ELR (cell line): ENCODE measurements at places on chromosomes 3 and 15.

GRCh38 chr15:96356494-96357455, 26.3 kb downstream of the NR2F2 start:
- peak; percentile 89 for DNase-seq

DNA sequence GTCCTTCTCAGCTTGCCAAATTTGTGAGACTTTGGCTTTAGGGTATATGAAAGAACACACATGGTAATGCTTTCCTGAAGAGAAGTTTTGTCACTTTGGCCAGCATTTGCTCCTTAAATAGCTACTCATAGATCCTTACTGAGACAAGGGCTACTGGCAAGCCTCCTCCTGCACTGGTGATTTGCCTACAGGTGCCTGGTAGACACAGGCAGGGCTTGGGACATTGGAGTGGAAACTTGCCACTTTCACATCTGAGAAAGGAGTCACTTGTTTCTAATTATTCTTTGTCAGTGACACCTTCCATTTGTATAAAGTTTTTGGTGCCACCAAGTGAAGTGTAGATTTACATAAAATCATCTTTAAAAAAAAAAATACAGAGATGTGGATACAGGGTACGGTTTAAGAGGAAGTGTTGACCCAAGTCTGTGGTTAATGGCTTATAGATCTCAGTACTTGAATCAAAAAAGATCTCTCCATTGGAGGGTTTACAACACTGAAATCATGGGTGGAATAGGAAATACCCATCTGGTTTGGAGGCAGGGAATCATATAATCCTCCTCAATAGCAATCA, 132.8 kb upstream of the GADL1 start:
- no peak for DNase-seq

GRCh38 chr15:58387130-58387529, 44.7 kb upstream of the LIPC start:
- DNase-seq = peak; percentile 49

GRCh38 chr3:72011485-72011884, 226.5 kb upstream of the PROK2 start:
- peak; percentile 22 for DNase-seq

GRCh38 chr15:59642351-59642750, 15.0 kb downstream of the GTF2A2 start:
- DNase-seq = peak; percentile 13

GRCh38 chr15:39787479-39787878, 4.8 kb upstream of the FSIP1 start:
- DNase-seq = no peak

DNA sequence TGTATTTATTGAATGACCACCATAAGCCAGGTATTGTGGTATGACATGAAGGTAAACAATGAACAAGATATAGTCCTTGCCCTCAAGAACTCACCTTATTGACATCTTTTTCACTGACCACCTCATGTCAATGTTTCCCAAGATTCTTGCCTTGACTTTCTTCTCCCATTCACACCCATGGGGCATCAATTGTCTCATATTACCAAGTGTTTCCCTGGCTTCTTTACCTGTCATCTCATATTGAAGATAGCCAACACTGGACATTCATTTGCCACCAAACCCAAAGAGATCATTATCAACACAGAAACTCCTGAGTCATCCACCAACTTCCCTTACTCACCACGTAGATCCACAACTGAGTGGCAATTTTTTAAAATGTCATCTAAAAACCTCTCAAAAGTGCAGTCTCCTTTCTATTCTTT, 2.2 kb downstream of the EFHB start:
- peak; percentile 57 for DNase-seq

GRCh38 chr3:127791221-127791913, 30.9 kb downstream of the MGLL start:
- peak; percentile 82 for DNase-seq

DNA sequence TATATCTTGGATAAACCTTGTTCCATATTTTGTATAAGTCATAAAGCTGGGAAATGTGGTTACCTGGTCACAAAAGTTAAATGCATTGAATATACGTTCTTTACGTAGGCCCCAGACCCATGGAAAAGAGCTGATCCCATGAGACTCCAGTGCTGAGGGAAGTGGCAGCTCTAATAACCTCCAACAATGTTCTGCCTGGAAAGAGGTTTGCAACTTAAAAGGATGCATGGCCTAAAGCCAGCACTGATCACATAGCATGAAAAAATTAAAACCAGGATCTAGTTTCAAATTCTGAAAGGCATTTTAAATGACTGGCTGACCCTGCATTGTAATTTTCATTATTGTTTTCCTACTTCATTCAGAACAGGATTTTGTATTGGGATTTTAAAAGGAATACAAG, 27.9 kb upstream of the STRIT1 start:
- DNase-seq = no peak

GRCh38 chr3:18649666-18650363, 224.7 kb upstream of the SATB1 start:
- DNase-seq = no peak

- no peak for DNase-seq
Measured at GRCh38 chr3:127234778-127235177, 41.8 kb downstream of the PRR23E start.

DNA sequence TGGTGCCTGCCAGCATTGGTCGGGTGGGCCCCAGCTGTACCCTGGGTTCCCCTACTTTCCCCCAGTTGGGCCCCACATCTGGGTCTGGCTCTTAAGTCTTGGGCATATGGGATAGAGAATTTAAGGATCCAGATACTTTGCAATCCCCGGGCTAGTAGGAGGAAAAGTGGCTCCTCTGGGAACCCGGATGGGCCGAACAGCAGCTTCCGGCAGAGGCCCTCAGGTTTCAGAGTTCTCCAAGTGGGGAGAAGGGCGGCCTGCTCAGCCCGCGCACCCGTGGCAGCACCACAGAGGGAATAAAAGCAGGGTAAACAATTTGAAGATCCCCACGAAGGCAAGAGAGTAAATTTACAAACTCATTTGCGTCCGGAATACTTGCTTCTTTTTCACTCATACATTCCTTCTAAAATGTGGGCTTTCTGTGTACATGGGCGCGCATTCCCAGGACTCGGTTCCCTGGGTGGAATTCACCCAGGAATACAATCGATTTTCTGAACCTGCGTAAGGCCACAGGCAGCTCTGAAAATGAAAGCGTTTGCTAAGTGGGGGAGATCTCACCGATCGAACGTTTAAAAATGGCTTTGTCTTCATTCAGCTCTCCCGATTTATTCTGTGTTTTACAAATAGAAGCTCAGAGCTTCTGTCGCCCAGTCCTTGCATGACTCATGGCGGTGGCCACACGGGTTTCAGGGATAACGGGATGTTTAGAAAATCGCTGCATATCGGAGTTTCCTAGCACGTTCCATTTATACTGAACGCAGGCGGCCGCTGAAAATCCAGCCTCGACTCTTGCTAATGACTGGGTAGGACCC, 74.0 kb upstream of the POLG start:
- no peak for DNase-seq

- DNase-seq = no peak
Measured at GRCh38 chr3:110793611-110794010, 278.0 kb upstream of the NECTIN3 start.

DNA sequence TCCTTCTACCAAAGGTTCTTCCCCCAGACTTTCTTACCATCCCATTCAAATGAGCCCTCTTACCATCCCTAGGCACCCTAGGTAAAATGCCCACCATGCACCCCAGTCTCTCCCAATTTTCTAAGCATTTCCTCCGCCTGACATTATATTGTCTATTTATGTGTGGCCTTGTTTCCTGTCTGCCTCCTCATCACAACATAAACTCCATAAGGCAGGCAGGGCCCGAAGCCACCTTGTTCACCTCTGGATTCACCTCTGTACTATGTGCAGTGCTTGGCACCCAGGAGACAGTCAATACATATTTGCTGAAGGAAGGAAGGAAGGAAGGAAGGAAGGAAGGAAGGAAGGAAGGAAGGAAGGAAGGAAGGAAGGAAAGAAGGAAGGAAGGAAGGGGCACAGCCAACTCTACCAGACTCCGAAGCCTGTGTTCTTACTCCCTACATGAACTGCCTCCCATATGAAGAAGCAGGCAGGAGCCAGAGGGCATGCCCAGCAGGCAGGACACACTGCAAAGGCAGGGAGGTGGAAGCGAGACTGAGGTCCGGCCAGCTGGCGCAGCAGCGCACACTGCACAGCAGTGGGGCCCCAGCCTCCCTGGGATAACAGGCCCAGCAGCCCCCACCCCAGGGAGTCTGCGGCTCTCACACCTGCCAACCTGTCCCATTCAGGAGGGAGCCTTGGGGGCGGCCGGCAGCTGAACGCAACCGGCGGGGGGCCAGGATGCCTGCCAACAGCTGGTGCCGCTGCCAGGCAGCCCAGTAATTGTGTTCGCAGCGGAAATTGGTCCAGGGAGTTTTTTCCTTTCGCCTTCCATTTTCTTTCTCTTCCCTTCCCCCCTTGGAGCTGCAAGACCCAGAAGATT, 106.0 kb upstream of the LINGO1 start:
- DNase-seq = no peak

DNA sequence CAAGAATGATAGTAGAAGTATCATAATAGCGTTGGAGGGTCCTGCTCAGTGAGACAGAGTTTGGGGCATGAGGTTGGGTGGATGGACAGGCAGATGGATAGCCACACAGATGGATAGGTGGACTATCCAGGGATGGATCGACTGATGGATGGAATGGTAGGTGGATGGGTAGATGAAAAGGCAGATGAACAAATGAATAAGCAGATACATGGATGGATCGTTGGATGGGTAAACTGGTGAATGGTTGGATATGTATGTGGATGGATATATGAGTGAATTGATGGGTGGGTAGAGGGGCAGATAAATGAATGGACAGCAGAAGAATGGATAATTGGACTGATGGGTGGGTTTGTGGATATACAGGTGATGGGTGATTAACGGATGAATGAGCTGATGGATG, 9.5 kb downstream of the CPNE9 start:
- DNase-seq = no peak

DNA sequence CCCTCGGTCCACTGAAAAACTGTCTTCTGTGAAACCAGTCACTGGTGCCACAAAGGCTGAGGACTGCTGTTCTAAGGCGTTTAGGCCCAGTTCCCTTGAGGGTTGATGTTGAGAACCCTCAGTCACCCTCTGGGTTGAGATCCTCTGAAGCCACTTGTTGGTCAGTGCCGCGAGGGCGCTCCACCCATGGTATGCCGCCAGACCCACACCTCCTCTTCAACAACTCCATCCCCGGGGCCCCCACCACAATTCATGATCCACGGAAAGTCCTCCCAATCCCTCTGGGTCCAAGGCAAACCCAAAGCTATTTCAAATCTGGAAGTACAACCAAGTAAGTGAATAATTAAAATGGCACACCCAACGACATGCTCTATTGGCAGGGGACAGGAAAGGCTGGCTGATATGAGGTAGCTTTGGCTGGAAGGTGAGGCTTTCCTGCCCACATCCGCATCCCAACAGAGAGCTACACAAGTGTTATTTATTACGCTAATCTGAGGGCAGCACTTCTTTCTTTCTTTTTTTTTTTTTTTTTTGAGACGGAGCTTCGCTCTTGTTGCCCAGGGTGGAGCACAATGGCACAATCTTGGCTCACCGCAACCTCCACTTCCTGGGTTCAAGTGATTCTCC, 58.1 kb downstream of the XXYLT1 start:
- no peak for DNase-seq

DNA sequence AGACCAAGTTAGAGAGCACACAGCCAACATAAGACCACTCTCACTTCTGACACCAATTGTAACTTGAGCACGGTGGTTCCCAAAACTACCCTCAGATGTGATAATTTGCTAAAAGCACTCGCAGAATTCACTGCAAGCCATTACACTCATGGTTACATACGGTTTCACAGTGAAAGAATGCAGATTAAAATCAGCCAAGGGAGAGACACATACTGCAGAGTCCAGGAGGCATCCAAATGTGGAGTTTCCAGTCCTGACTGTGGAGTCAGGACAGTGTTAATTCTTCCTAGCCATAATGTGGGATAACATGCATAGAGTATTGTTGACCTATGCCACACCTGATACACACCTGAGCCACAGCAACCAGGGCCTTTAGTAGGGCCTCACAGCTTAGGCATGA, 956.4 kb downstream of the NTRK3 start:
- no peak for DNase-seq

- no peak for DNase-seq
Measured at GRCh38 chr15:31262143-31262530, 64.5 kb upstream of the KLF13 start.

- DNase-seq = peak; percentile 19
Measured at GRCh38 chr3:188760408-188760807, 411.4 kb upstream of the TPRG1 start.

- peak; percentile 16 for DNase-seq
Measured at GRCh38 chr3:183502237-183503181, 53.0 kb downstream of the KLHL6 start.

- no peak for DNase-seq
Measured at GRCh38 chr3:127448161-127448561, 142.4 kb downstream of the TPRA1 start.

GRCh38 chr15:51077221-51078153, 17.2 kb downstream of the TNFAIP8L3 start:
- peak; percentile 89 for DNase-seq
